ENCODE measurements at places on chromosomes 7 and 10.

DNA sequence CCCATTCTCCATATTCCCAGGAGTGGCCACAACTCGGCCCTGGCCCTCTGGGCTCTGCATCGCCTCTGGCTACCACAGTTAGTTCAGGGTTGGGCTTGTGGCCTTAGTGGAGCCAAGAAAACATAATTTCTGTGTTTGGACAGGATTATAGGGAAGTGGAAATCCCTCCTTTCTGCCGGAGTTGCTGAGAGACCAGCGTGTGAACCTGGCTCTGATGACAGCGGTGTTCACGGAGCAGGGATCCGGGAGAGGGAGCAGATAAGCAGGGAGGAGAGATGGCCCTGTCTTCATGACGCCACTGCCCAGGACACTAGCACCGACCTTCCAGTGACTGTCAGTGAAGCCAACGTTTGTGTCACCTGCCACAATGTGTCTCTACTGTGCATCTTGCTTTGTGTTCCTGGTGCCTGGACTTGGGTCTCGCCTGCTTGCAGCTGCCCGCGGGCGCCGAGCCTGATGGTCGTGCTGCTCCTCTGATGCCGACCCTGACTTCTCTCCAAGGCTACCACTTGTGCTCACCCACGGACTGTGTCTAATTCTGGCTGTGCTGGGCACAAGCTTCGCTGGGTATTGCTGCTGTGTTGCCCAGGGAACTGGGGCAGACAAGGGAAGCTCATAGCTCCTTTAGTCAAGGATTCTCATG lies 67.0 kb upstream of the VIPR2 start:
- no peak for DNase-seq

DNA sequence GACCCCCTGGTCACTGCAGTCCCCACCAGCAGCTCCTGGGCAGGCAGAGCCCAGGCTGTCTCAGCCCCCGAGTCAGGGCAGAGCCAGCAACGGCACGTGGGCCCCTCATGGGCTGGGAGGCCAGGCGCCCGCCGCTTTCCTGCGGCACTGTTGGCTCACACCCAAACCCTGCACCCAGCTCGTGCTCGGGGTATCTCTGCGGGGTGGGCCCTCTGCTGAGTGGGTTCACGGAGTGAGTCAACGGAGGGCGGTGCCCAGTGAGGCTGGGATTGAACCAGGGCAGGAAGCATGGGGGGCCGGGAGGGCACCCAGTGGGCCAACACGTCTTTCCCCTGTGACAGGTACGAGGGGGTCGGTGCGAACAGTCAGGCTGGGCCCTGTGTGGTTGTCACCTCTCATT lies 28.9 kb downstream of the ADAP1 start:
- DNase-seq, result no peak

GRCh38 chr7:131027287-131027773 lies 293.3 kb upstream of the KLF14 start:
- no peak for DNase-seq

- no peak for DNase-seq
Observed at GRCh38 chr7:128151635-128152034, 89.4 kb upstream of the LEP start.

GRCh38 chr10:96964131-96964530 lies 132.0 kb downstream of the LCOR start:
- no peak for DNase-seq

GRCh38 chr7:106283831-106284713 lies 711 bp downstream of the NAMPT start:
- no peak for DNase-seq

DNA sequence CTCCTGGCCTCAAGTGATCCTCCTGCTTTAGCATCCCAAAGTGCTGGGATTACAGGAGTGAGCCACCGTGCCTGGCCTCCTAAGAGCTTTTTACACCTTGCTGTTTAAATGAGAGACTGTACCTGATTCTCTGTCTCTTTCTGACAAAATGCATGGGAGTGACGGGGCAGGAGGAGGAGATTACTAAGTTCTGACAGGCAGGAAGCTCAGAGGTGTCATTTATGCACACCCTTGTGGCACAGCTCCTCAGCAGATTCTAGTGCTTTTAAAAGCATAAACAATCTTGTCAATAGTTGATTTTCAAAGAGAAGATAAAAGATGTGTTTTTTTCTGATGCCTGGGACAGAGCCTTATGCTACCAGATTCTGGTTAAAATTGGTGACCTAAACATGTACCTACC lies 39.7 kb upstream of the STEAP4 start:
- no peak for DNase-seq

- DNase-seq, result no peak
Observed at GRCh38 chr7:335358-336148, 45.6 kb downstream of the FOXL3 start.

DNA sequence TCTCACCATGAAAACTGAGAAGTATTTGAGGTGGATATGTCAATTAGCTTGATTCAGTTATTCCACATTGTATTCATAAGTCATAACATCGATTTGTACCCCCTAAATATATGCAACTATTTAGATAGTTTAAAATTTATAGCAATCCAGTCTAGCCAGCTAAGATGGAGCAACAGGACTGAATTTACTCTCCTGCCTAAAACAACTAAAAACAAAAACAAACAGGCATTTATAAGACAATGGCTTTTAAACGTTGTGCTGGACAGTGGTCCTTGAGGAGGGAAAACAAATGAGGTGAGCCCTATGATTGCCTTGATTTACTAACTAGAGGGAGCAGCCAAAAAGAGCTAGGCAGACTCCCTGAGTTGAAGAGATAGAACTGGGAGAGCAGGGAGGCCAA lies 814 bp upstream of the GPAM start:
- DNase-seq, result no peak

GRCh38 chr10:72340510-72341261 lies 14.0 kb downstream of the DNAJB12 start:
- DNase-seq, result no peak

- no peak for DNase-seq
Observed at GRCh38 chr10:87079106-87079836, 15.4 kb downstream of the GLUD1 start.

DNA sequence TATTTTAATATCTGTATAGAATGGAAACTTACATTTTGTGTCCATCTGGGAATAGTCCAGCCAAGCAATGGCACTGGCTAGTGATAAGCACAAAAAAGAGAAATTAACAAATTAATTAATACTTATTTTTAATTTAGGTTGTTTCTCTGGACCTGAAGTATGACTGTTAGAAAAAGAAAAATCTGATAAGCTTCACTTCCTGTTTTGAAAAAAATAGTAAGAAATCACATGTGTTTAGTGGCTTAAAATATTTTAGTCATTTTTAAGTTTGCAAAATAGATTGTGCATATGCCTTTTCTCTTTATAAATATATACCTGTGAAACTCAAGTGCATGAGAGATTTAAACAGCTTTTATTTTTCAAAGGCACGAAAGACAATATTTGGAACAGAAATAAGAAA lies 50.1 kb upstream of the CREB5 start:
- no peak for DNase-seq

DNA sequence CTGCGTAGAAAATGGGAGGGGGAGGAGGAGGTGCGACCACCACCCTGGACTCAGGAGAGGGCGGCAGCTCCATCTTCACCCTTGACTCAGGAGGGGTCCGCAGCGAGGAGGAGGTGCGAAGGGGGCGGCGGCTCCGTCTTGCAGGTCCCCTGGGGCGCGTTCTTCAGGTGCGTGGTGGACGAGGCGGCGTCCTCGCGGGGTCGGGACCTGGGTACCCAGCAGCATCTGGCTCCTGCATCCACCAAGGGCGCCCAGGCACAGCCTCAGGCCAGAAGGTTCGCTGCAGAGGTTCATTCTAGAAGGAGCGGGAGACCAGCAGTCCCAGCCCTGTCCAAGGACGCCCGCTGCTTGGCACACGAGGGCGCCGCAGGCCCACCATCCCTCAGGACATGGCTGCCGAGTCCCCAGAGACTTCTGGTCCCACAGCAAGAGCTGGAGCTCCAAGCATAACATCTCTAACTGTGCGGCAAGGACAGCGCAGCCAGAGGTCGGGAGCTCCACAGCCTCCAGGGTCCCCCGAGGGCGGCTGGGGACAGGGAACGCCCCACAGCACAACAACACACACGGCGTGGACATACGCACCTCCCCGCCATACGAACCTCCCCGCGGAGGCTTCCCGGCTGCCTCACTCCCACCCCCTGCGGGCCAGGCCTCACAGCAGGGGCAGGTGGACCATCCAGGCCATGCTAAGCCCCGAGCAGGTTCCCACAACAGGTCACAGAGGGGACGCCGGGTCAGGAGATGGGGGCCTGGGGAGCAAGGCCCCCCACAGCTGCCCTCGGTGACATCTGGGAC lies 16.8 kb upstream of the DPYSL4 start:
- DNase-seq, result no peak

- no peak for DNase-seq
Observed at GRCh38 chr10:123398180-123398591, 244.0 kb downstream of the BUB3 start.

GRCh38 chr7:43658718-43659548 lies 70.4 kb downstream of the COA1 start:
- DNase-seq, result no peak

DNA sequence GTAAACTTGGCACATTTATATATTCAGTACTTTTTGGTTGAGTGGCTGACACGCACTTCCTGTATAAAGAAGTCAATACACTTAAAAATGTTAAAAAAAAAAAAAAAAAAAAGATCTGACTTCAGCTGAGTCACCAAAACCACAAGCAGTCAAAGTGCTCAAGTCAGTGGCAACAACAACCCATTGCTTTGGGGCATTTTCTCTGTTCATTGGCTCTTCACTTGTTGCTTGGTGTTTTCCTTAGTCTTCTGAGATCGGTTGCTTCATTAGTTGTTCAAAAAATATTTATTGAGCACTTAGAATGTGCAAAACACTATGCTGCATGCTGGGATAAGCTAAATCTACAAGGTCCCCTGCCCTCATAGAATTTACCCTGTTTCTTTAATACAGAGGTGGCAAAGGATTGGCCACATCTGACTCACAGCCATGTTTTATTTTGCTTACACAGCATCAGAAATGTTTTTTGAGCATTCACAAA lies 63.7 kb downstream of the ZNRF2 start:
- DNase-seq, result no peak

GRCh38 chr10:94133239-94133638 lies 139.5 kb downstream of the PLCE1 start:
- no peak for DNase-seq

DNA sequence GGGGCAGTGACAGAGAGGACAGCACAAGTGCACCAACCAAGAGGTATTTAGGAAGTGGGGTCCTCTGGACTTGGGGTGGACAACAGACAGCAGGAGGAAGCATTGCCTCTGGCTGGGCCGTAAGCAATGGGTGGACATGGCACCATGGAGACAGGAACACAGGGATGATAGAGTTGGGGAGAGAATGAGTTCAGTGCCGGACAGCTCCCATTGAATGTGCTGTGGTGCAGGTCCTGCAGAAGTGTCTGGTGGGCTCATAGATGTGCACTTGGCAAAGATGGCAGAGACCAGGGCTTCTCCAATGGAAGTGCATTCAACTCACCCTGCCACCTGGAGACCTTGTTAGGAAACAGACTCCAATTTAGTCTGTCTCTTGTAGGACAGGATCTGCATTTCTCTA lies 341.5 kb upstream of the ZMIZ1 start:
- DNase-seq, result no peak

GRCh38 chr10:79113827-79114226 lies 45.1 kb downstream of the ZMIZ1 start:
- DNase-seq, result no peak

GRCh38 chr7:47576031-47576865 lies 5.7 kb downstream of the TNS3 start:
- no peak for DNase-seq

DNA sequence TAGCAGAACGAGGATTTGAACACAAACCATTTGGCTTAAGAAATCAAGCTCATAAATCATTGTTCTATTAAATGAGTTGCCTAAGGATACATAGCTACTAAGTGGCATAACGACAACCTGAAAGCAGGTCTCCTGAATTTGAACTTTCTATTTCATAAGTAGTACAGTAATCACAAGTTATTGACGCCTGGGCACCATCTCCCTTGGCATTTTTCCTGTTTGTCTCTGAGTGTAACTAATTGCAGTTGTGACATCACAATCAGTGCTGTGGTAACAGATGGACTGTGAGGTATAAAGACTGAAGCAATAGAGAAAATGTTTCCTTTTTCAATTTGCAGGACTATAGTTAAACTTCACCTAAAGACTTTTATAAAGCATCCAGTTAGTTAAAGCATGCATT lies 6.4 kb upstream of the CSTF2T start:
- DNase-seq, result no peak

DNA sequence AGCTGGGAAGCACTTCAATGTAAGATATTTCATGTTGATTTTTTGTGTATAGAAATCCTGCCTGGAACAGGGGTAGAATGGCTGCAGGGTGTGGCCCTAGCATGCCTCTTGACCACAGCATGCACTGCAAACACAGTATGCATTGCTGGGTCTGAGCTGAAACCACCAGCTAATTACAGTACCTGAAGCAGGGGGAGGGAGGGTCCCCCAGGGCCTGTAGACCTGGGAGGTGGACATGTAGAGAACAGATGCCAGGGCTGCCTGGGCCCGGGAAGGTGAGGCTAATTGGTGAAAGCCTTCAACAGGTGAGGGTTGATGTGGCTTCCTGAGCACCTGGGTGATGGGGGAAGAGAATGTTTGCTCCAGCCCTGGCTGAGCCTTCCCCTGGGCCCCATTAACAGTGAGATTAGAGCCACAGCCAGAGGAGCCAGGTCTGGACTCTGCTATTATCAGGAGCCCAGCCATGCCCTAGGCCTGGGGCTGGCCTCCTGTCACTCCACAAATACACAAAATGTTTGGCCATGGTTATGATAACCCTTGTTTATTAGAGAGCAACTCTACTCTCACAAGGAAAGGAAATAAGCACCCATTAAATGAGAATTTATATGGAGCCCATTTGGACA lies 83.3 kb downstream of the PLXNA4 start:
- DNase-seq, result peak; percentile 60

Measured in NCI-H187 treated with DMSO at 0.1 percent for 48 hours (cell line).